A375 (cell line): ENCODE measurements at places on chromosomes 6 and 20. TPM values are rescaled to one million over a fixed set of nuclear protein-coding genes. Genes with fewer than 3 reads are reported as not detected.

The FHL5 gene
- total RNA-seq: 0.21 and 0.23 TPM in 2 replicates

The TNF gene
- 0.19 TPM in 1 of 2 replicates, not detected in the other for total RNA-seq

The RIPPLY2 gene
- total RNA-seq: 0.11 TPM in 1 of 2 replicates, not detected in the other

The PFDN4 gene
- total RNA-seq: 155 and 188 TPM in 2 replicates

The UNC5CL gene
- total RNA-seq: 0.53 and 1.0 TPM in 2 replicates

The PHF3 gene
- 44.4 and 47.7 TPM in 2 replicates for total RNA-seq

The BNIP5 gene
- total RNA-seq: not detected in 2 replicates

The TRERF1 gene
- 2.0 and 2.4 TPM in 2 replicates for total RNA-seq

The DUSP15 gene
- total RNA-seq: 1.5 and 3.1 TPM in 2 replicates

The RIN2 gene
- total RNA-seq: 10.9 and 11.4 TPM in 2 replicates

The MYH7B gene
- 0.04 and 0.13 TPM in 2 replicates for total RNA-seq

The DZANK1 gene
- total RNA-seq: 1.3 and 1.5 TPM in 2 replicates

The TP53TG5 gene
- 1.1 TPM in 1 of 2 replicates, not detected in the other for total RNA-seq

The CCN6 gene
- 1.1 and 2.5 TPM in 2 replicates for total RNA-seq

The AKIRIN2 gene
- 22.8 and 26.7 TPM in 2 replicates for total RNA-seq

The TSPO2 gene
- not detected in 2 replicates for total RNA-seq

The GABRR2 gene
- 0.24 and 0.26 TPM in 2 replicates for total RNA-seq

The GABRR1 gene
- total RNA-seq: not detected in 2 replicates
